ENCODE measurements at places on chromosomes 6 and 20.

GRCh38 chr20:33791959-33792597 is 19.1 kb upstream of the CHMP4B start:
- DNase-seq: no peak

- DNase-seq: no peak
Measured at GRCh38 chr6:7413151-7413823, 23.7 kb downstream of the RIOK1 start.

- DNase-seq: no peak
Measured at GRCh38 chr6:122072014-122072647, 327.3 kb upstream of the HSF2 start.

DNA sequence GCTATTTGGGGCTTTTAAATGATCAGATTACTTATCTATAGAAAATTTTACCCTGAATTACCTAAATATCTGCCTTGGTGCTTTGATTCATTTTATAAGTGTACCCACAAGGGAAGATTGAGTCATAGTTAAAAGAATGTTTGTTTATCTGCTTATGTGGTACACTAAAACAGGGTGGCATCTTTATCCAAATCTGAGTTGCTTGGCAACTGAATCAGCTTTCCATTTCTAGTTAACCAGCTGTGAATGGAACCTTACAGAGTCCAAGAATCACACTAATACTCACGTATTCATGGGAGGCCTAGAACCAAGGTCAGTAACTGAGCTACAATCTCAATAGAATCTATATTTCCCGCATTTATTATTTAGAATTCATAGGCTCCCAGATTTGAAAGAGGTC is 44.0 kb upstream of the CAP2 start:
- DNase-seq: no peak

DNA sequence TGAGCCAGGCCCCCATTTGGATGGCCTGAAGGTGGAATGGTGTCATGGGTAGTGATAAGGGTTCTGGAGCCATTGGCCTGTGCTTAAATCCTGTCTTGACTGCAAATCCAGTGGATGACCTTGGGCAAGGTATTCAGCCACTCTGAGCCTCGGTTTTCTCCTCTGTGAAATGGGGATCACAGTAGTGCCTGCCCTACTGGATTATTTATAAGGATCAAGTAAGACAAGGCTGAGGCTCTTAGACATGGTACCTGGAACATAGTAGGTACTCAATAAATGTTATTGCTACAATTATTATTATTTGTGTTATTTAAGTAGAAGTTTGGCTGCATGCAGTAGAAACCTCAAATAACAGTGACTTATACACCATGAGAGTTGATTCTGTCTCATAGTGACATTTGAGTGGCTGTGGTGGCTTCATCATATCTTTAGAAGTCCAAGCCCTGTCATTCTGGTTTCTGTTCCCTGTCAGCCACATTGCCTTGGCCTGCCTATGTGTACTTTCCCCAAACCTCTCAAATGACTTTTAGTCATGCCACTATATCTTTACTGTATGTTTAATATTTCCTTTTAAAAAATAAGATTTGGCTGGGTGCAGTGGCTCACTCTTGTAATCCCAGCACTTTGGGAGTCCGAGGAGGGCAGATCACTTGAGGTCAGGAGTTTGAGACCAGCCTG is 37.6 kb upstream of the CHMP4B start:
- no peak for DNase-seq

DNA sequence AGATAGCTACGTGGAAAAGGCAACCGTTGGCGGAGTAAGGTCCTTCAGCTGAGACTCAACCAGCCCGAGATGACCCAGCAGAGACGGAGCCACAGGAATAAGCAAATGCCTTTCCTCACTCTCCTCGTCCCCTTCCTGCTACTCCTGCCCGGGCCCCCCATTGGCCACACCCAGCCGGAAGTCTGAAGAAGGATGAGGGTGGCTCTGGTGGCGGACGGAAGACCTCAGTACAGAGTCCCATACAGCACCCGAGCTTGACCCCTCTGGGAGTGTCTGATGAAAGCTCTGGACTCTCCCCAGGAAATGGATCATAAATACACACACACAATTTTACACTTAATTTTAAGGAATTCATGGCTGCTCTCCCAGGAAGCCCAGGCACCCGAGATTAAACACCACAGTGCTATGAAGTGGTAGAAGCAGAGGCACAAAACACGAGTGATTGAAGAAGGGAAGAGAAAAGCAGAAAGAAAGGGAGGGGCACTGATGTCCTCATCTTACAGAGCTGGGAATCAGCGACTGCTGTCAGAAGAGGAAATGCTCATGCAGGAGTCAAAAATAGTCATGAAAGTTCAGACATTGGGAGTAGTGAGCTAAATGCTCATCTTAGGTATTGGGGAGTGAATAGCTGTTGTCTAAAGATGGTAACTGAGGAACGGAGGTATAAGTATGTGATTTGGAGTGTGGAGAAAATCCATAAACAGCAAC is 125.6 kb downstream of the BANF2 start:
- DNase-seq: no peak

GRCh38 chr6:54282186-54282585 is 26.1 kb upstream of the TINAG start:
- DNase-seq: no peak

DNA sequence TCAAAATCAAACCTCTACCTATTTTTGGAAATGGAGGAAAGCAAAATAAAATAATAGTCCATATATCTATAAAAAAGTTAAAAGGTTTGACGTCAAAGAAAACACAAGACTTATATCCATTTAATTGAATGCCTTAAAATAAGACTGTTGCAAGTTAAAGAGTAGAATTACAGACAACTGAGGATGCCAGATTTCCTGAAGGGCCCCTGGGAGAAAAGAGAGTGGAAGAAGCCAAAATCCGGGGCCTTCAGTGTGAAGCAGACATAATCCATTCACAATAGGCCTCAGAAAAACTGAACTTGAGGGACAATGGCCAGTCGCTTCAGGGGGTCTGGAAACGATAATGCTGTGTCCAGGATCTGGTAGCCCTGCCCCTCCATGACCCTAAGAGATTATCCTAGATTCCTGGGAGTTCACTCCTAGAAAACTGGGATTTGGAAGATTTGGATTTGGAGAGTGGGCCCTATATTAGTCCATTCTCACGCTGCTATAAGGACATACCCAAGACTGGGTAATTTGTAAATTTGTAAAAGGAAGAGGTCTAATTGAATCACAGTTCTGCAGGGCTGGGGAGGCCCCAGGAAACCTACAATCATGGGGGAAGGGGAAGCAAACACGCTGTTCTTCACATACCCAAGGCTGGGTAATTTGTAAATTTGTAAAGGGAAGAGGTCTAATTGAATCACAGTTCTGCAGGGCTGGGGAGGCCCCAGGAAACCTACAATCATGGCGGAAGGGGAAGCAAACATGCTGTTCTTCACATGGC is 94.0 kb upstream of the SLC2A12 start:
- DNase-seq: no peak

DNA sequence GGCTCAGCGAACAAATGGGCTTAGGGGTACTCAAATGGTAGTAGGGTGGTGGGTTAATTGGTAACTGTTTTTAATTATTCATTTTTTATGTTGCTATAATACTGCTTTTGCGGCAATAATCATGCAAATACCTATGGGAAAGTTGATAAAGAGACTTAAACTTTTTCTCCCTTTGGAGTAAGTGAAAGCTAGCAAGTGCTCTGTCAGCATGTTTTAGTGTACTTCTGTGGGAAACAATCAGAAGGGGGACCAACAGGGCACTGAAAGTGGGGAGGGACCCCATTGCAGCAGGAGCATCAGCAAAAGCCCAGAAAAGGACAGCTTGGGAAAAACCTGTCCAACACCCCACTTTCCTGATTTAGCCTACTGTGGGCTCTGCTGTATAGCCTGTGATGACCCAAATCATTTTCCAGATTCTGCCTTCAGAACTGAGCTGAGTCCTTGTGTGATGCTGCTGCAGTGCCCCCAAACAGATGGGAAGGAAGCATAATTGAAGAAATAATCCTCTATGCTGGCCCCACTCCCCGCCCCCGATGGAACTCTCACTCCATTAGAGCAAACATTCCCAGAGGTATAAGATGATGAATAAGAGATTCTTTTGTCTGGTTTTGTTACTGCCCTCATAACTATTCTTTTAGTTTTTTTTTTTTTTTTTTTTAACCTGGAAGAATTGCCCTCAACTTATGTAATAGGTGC is 322.8 kb downstream of the CD83 start:
- no peak for DNase-seq

DNA sequence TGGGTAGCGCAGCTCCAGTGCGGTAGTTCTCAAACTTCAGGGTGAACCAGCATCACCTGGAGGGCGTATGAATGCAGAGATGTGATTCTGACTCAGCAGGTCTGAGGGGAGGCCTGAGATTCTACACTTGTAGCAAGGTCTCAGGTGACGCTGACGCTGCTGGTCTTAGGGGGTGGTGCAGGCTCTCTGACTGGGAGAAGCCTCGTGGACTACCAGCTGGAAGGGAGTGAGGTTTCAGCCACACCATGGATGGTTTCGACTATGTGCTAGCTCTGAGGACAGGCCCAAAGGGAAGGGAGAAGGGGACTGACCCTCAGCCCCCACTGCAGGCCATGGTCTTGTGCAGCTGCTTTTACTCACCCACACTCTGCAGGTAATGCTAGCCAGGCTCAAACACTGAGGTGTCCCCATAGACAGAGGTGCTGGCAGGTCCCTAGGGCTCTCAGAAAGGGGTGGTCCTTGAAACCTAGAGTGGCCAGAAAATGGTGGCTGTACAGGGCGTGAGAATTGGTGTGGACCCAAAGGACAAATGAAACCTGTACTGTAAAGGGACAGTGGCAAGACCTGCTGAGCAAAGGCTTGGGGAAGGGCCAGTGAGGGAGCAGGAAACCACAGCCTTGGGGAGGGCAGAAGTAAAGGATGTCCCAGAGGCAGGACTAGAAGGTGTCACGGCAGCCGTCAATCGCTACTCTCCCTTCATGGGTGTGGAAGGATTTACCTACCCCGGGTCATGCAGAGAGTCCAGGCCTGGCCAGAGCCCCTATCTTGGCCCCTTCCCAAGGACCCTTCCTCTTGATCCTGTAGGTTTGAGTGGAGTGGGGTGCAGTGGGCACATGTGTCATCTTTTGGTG is 52.7 kb downstream of the EBF4 start:
- no peak for DNase-seq

DNA sequence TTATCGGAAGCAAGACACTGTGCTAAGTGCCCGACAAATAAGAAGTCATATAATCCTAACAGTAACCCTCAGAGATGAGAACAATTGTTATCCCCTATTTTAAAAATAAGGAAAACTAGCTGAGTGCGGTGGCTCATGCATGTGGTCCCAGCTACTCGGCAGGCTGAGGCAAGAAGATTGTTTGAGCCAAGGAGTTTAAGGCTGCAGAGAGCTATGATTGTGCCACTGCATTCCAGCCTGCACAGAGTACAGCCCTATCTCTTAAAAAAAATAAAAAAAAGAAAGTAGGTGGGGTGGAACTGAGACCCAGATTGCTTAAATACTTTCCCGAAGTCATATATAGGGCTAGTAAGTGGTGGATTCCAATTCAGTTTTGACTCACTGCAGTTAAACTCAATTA is 84.7 kb downstream of the UST start:
- DNase-seq: no peak

DNA sequence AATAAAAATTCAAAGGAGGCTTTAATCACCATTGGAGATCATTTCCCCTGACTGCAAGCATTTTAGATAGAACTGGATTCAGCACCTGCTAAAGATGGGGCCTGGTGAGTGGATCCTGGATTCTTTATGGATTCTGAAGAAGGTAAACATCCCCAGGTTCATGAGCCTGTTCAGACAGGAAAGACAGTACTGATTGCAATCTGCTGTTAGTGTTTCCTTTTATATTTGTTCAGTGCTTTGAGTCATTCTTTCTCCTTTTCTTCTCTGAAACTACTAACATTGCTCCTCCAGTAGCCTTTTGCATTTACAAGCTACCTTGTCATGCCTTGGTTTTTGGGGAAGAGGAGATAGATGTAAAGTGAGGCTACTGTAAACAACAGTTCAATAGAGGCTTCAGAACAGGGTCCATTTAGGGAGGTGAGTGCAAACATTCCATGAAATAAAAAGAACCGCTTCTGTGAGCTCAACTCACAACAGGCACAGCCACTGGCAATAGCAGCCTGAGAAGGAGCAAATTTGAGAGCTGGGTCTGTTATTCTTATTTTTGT is 66.4 kb upstream of the PRL start:
- no peak for DNase-seq

DNA sequence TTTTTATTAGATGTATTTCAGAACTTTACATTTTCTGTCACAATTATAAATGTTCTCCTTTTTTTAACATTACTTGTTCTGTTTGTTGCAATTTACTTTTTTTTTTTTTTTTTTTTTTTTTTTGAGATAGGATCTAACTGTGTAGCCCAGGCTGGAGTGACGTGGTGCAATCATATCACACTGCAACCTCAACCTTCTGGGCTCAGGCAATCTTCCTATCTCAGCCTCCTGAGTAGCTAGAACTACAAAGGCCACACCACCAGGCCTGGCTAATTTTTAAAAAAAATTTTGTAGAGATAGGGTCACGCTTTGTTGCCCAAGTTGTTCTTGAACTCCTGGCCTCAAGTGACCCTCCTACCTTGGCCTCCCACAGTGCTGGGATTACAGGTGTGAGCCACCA is 15.1 kb upstream of the MBOAT1 start:
- no peak for DNase-seq

GRCh38 chr6:135854799-135855198 is 3.3 kb downstream of the PDE7B start:
- no peak for DNase-seq

GRCh38 chr6:63527658-63528514 is 44.4 kb upstream of the LOC128125822 start:
- DNase-seq: peak; percentile 98

GRCh38 chr6:116518621-116519368 is 7.4 kb downstream of the CALHM5 start:
- no peak for DNase-seq

DNA sequence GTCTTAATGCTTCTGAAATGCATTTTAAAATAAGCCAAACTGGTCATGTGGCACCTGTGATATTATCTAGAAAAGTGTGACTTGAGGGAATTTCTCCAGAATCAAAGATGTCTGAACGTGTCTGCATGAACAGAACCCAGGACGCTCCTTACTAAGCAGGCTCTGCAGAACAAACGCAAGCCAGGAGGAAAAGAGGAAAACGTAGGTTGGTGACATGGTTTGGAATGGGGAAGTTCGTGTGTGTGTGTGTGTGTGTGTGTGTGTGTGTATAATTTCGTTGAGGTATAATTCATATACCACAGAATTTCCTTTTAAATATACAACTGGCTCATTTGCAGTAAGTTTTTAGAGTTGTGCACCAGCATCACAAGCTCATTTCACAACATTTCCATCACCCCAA is 200.5 kb upstream of the FOXQ1 start:
- no peak for DNase-seq

DNA sequence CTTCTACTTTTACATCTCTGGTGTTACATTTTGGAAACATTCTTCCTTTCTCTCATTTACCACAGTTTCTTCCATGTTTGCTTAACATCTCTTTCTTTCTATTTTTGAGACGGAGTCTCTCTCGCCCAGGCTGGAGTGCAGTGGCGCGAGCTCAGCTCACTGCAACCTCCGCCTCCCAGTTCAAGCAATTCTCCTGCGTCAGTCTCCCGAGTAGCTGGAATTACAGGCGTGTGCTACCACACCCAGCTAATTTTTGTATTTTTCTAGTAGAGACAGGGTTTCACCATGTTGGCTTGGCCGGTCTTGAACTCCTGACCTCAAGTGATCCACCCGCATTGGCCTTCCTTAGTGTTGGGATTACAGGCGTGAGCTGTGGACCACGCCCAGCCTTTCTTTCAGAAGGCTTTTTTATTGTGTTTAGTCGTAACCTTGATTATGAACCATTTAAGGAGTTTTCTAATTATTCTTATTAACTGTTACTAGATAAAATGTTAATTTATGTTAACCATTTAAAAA is 27.8 kb downstream of the MAP3K4 start:
- no peak for DNase-seq

All from astrocyte of the cerebellum (primary cell).